Esophagus squamous epithelium (tissue), 5 donors: ENCODE measurements at places on chromosomes 7 and 10.

DNA sequence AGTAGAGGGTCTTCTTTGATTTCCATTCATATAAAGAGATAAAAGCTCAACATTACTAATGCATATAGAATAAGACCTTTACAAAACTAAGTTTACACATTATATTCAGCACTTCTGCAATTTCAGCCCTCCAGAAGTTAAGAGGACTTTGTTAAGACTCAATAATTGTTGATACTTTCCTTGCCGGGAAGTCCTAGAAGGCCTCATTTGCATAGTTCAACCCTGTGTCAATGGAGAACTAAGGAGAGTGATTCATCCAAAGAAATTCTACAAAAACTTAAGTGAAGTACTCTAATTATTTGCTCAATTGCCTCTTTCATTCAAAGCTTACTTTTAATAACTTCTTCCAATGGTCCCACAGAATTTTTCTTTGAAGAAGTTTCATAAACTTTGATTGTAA is 1060.3 kb upstream of the CELF2 start:
- no peak for DNase-seq

DNA sequence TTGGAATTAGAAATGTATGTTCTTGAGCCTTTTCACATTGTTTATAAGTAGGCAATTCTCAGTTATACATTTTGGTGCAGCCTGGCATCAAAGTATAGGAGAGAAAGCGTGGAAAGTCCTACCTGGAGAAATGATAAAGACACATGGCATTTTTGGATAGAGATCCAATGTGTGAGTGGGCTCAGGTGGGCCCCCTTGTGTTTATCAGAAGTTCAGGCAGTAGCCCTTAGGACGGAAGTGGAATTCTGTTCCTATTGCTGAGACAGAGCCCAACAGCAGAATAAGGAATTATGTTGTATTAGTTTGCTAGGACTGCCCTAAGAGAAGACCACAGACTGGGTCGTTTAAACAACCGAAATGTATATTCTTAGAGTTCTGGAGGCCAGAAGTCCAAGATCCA is 85.2 kb upstream of the AMPH start:
- no peak for DNase-seq

GRCh38 chr7:116650436-116650835 is 21.6 kb upstream of the MET start:
- DNase-seq, result no peak

DNA sequence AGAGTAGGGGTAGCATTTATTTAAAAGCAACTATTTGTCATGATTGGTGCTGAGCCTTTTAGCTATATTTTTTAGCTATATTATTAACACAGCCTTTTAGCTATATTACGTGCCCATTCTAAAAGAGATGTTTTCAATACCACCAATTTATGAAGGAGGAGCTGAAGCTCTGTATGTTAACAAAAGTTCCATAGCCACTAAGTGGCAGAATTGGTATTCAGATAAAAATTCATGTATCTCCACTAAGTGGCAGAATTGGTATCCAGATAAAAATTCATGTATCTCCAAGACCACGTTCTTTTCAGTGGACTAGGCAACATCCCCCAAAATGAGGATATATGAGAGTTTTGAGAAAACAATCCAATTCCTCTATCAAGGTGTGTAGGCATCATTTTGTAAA is 268.6 kb downstream of the HGF start:
- DNase-seq, result no peak

- DNase-seq, result no peak
Observed at GRCh38 chr10:6204341-6205191, 1.8 kb downstream of the PFKFB3 start.

- no peak for DNase-seq
Observed at GRCh38 chr7:74554178-74554577, 100.5 kb downstream of the GTF2IRD1 start.

DNA sequence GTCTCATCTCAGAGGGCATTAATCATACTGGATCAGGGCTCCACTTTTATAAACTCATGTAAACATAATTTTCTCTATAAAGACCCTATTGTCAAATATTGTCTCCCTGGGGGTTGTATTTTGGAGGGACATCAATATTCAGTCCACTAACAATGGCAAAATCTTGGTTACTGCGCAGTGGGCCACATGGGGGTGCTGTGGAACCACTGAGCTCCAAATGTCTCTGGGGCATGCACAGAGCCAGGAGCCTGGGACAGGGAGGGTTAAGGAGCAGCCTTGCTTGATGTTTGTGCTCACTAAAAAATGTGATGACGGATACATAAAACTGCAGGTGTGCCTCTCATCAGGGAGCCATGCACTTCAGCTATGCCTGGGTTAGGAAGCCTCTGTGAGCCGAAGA is 62.1 kb upstream of the PRSS58 start:
- DNase-seq, result no peak

- DNase-seq, result no peak
Observed at GRCh38 chr7:123635551-123636359, 19.9 kb upstream of the LMOD2 start.

GRCh38 chr7:1662767-1663166 is 7.3 kb upstream of the ELFN1 start:
- no peak for DNase-seq

- no peak for DNase-seq
Observed at GRCh38 chr10:112052166-112052565, 131.4 kb downstream of the GPAM start.

- no peak for DNase-seq
Observed at GRCh38 chr10:72687035-72687434, 4.9 kb upstream of the MCU start.

DNA sequence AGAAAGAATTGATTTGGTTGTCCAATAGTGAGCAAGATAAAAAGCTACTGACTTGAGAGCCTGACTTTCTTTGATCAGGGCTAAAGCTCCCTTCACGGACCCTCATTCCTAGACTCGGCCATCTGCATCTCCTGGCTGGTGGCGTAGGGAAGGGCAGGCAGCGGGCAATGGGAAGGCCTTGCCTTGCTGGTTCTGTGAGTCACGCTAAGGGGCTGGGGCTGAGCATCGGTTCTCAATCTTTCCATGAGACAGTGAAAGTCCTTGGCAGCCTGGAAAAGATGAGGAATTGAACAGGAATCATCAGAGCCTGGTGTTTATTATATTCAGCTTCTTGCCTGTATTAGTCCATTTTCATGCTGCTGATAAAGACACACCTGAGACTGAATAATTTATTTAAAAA is 475.3 kb downstream of the PLXNA4 start:
- no peak for DNase-seq

GRCh38 chr7:91784469-91784868 is 96.0 kb downstream of the MTERF1 start:
- DNase-seq, result no peak

- DNase-seq, result no peak
Observed at GRCh38 chr10:74333174-74333573, 182.2 kb downstream of the ADK start.

- DNase-seq, result no peak
Observed at GRCh38 chr10:78957471-78958039, 111.2 kb upstream of the ZMIZ1 start.

- DNase-seq, result no peak
Observed at GRCh38 chr10:101693651-101693977, 1.4 kb downstream of the FBXW4 start.

GRCh38 chr10:97151307-97151914 is 34.3 kb downstream of the SLIT1 start:
- no peak for DNase-seq

- no peak for DNase-seq
Observed at GRCh38 chr7:32163896-32164295, 93.7 kb upstream of the PDE1C start.

- DNase-seq, result no peak
Observed at GRCh38 chr10:18010050-18010449, 58.3 kb downstream of the SLC39A12 start.

GRCh38 chr10:79445977-79446757 is 743 bp upstream of the ZCCHC24 start:
- DNase-seq, result no peak

DNA sequence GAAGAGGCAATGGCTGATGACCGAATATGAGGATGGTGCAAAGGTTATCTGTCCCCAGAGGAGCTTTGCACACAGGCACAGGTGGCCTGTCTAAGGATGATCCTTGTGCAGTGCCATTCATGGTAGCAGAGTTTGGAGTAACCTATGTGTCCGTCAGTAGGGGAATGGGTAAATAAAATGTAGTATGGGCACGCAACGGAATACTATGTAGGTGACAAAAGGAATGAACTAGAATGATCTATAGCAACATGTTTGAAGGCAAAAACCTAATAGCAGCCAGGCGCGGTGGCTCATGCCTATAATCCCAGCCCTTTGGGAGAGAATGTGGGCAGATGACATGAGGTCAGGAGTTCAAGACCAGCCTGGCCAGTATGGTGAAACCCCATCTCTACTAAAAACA is 41.6 kb upstream of the ECHDC3 start:
- no peak for DNase-seq

DNA sequence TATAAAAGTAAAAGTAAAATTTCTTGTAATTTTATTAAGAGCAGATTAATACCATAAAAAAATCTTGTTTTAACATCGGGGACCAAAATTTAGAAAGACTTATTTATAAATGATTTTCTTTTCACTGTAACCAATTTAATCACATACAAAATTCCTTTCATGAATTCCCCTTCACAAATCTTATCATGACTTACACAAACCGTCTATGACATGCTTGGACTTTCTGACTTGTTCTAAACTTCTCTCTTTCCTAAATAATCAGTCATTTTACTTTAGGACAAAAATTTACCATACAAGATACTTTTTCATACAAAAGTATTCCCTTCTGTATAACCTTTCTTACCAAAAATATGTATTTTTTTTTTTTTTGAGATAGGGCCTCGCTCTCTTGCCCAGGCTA is 9.3 kb downstream of the CROT start:
- DNase-seq, result no peak

- DNase-seq, result no peak
Observed at GRCh38 chr10:13257621-13258140, 23.5 kb upstream of the UCMA start.

DNA sequence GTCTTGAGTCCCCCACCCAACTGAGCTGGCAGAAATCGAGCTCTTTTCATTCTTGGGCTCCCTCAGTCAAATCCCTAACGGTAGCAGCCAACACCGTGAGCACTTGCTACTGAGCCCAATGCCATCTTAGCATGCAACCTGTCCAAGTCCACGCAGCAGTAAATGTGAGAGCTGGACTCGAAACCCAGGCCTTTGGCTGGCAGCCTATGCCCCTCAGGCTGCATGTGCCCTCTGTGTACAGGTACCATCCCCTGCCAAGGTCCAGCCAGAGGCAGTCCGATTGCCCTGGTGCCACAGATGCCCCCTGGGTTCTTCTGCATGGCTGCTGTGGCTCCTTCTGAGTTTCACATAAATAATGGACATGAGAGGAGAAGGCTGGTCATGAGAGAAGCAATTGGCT is 1.2 kb upstream of the TMEM273 start:
- no peak for DNase-seq

DNA sequence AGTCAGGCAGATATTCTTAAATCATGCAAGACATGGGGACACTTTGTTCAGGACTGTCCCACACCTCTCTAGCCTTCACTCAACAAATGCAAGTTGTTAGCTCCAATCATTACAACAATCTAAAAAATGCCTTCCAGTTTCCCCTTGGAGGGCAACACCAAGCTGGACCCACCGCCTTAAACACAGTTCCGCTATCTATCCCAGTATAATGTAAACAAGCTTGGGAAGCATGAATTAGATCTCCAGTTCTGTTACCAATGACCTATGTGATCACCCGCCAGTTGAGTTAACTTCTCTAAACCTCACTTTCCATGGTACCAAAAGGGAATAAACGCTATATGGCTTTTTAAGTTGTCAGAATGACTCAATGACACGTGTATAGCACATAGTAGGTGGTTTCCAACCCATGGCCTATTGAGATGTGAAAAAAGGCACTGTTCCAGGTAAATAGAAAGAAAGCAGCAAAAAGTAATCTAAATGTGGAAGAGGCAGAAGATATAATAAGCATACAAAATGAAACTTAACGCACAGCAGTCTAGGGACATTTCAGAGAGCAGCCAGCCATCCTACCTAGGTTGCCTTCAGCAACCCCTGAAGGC is 2.4 kb upstream of the REEP3 start:
- no peak for DNase-seq

DNA sequence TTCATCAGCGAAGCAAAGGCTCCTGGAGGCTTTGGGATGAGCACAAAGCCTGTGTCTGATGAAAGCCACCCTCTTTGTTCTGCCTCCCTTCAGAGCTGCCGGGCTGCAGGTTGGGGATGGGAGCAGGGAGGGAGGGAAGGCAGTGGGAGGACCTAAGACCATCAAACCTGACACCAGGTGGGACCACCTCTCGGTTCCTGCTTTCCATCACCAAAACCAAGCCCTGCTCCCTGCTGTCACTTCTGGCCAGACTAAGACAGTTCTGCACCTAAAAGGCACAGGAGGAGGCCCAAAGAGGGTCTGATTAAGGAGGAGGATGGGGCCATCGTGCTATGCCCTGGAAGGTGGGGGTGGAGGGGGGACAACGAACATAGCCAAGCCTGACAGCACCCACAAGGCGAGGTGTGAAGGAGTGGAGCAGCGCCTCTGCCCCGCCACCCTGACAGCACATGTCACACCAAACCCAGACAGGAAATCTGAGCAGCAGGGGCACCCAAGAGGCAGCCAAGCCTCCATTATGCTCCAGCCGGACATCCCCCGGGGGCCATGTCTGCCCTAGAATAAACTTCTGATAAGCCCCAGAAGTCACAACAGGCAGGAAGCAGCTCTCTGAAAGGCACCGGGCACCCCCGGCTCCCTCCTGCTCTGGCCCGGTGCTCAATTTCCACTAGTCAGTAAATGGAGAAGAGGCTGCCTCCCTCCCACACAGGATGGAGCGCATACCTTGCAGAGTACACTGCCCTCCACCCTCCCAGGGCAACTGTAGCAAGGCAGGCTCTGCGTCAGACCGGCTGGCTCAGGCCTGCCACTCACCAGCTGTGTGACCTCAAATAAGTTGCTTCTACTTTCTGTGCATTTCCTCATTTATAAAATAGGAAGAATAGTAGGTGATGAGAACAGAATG is 48.9 kb downstream of the DLG5 start:
- DNase-seq, result no peak

- DNase-seq, result no peak
Observed at GRCh38 chr7:48660306-48660870, 264.0 kb upstream of the CDC14C start.

DNA sequence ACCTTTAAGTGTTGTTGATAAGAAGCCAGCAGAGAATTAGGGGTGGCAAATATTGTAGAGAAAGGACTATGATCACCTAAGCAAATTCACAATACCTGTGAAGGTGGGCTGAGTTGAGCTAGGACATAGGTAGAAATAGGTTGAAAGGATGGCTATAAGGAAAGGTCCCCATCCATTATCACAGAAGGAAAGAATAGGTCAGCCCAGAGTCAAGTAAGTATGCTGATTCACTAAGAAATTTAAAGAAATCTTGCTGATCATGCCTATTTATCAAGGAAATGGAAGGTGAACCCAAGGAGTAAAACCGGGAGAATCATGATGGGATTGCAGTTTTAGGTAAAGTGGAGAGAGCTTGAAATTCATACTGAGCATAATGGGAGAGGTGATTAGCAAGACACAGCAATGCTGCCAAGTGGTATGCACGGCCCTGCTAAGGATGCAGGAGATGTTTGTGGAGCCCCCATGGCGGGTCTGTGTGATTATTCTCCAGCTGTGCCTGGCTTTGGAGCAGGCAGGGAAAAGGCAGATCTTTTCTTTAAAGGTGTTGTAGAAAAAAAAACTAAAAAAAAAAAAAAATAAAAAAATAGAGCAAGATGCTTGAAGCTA is 399.4 kb downstream of the PLXDC2 start:
- no peak for DNase-seq

- DNase-seq, result no peak
Observed at GRCh38 chr7:158664406-158664805, 40.2 kb downstream of the NCAPG2 start.

GRCh38 chr10:60114765-60115586 is 208.6 kb upstream of the CCDC6 start:
- no peak for DNase-seq
